Lung (tissue), 17 donors: ENCODE measurements at places on chromosomes 7 and 10. TPM values are rescaled to one million over a fixed set of nuclear protein-coding genes. Genes with fewer than 3 reads are reported as not detected.

The OR13A1 gene
- 0.31 TPM for total RNA-seq

GRCh38 chr7:22296916-22297315, 60.0 kb downstream of the RAPGEF5 start:
- DNase-seq = no peak

GRCh38 chr7:29859524-29860185, 53.3 kb downstream of the WIPF3 start:
- no peak for DNase-seq

GRCh38 chr7:10632712-10633111, 341.0 kb upstream of the PHF14 start:
- DNase-seq = no peak

DNA sequence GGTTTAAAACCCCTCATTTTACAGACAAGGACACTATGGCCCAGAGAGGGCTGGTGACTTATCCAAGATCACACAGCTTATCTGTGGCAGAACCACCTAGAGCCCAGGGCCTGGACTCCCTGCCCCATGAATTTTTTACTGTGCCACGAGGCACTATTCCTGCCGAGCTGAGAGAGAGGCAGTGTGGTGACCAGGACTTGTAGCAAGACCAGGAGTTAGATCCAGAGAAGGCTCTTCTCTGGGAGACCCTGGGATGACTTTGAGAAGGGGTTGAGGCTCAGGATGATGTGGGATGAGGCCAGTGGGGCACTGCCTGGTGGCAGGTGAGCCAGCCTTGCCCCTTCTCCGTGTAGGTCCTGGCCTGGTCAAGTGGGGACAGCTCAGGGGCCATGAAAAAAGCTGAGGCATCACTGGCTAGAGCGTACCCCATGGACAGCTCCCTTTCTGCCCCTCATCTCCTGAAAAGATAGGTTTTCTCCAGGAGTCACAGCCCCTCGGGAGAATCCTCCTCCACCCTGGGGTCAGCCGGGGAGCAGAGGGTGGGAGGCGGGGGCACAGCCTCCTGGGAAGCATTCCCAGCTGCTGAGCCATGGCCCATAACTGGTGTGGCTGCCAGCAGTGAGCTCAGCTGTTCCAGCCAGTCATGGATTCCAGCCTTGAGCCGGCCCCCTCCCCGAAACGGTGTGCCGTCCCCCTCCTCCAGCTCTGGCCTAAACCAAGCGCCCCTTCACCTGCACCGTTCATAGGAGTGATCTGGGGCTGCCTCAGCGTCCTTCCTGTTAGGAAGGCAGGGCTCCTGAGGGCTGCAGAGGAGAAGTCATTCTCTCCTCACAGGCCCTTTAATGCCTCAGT, 5.8 kb downstream of the FLNC start:
- no peak for DNase-seq

DNA sequence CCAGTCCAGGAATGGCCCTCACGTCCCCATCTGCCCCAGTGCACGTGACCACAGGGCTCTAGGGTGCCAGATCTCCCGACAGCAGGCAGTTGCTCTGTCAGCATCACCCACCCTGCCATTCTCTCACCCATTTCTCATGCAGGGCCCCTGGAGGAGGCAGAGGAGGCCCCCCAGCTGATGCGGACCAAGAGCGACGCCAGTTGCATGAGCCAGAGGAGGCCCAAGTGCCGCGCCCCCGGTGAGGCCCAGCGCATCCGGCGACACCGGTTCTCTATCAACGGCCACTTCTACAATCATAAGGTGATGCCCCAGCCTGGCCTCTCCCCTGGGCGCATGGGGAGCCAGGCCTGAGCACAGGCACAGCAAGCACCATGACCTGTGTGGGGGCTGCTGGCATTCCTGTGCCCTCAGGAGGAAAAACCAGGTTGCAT, 6.1 kb upstream of the DEPP1 start:
- no peak for DNase-seq

GRCh38 chr10:111996103-111996502, 187.5 kb downstream of the GPAM start:
- DNase-seq = no peak

- no peak for DNase-seq
Observed at GRCh38 chr7:46583656-46584055, 662.6 kb upstream of the IGFBP3 start.
